ENCODE measurements at places on chromosomes 11 and 22. TPM values are rescaled to one million over a fixed set of nuclear protein-coding genes. Genes with fewer than 3 reads are reported as not detected.

The MMP12 gene
- total RNA-seq = not detected

The RASL10A gene
- not detected for total RNA-seq

The OR8K1 gene
- not detected for total RNA-seq

The ACR gene
- total RNA-seq = 0.36 TPM

The IL17RA gene
- total RNA-seq = 8.0 TPM

The OR10A2 gene
- not detected for total RNA-seq

The PDE2A gene
- 2.0 TPM for total RNA-seq

The TP53I11 gene
- total RNA-seq = 6.8 TPM

The CAT gene
- 75.3 TPM for total RNA-seq

The PATE4 gene
- total RNA-seq = not detected
